Osteoblast (primary cell): ENCODE measurements at places on chromosomes 5 and 9. TPM values are rescaled to one million over a fixed set of nuclear protein-coding genes. Genes with fewer than 3 reads are reported as not detected.

Gene TPM2
- 911 and 946 TPM in 2 replicates for total RNA-seq

Gene TRPM3
- total RNA-seq, result 0.72 and 1.2 TPM in 2 replicates

GRCh38 chr5:5209510-5210286, 69.6 kb downstream of the ADAMTS16 start:
- DNase-seq, result no peak

Gene PKD2L2
- total RNA-seq, result under 0.01 TPM in 1 of 2 replicates, not detected in the other

- no peak for DNase-seq
Observed at GRCh38 chr5:15452781-15453180, 47.2 kb upstream of the FBXL7 start.

- DNase-seq, result peak; percentile 55
Observed at GRCh38 chr9:87086221-87086818, 139.0 kb upstream of the GAS1 start.

Gene ADAMTSL2
- total RNA-seq, result under 0.01 and 0.29 TPM in 2 replicates

GRCh38 chr5:179733772-179734126, 1.1 kb downstream of the MAML1 start:
- peak; percentile 67 for DNase-seq

Gene SPATA31D4
- total RNA-seq, result not detected in 2 replicates

DNA sequence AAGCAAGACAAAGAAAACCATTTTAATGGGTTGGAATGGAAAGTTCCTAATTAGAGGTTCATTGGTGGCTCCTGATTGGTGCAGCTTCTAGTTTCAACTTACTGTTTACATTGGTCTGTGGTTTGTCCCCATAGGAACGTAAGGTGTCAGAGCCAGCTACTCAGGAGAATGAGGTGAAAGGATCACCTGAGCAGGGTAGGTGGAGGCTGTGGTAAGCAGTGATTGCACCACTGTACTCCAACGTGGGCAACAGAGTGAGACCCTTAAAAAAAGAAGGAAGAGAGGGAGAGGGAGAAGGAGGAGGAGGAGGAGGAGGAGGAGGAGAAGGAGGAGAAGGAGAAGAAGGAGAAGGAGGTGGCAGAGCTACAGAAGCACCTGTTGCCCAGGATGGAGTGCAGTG, 30.4 kb downstream of the KCNIP1 start:
- DNase-seq, result no peak

DNA sequence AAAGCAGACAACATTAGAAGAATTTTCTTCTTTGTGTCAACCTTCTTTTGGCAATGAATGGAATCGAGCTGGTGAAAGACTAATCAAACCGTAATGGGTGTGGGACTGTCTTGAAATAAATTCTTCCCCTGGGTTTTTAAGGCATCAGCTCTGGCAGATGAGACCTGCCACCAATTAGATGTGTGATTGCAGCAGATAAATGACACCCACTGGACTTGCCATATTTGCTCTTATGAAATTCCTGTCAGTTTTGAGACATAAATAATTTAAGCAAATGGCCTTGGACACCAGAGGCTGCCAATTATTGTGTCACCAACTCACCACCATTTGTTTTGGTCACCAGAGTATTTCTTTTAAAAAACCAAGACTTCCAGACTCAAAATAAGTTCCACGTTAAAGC, 135.9 kb upstream of the RGMB start:
- no peak for DNase-seq

DNA sequence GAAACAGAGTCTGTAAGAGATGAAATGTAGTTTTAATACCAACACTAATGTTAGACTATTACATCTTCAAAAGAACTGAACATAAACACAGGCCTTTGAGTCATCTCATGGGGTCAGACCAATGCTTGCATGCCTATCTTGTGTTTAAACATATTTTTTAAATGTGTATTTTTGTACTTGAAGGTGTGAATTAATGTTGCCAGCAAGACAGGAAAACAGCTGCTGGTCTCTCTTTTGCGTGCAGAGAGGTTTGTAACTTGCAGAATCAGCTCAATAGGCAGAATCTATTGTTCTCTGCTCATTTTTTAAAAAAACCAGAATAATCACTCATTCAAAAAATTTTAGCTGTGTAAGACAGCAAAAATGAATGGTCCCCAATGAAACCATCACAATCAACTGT, 180.2 kb downstream of the ALDH1A1 start:
- no peak for DNase-seq

Gene NR6A1
- 0.36 and 0.88 TPM in 2 replicates for total RNA-seq

Gene MYMK
- total RNA-seq, result not detected in 2 replicates

DNA sequence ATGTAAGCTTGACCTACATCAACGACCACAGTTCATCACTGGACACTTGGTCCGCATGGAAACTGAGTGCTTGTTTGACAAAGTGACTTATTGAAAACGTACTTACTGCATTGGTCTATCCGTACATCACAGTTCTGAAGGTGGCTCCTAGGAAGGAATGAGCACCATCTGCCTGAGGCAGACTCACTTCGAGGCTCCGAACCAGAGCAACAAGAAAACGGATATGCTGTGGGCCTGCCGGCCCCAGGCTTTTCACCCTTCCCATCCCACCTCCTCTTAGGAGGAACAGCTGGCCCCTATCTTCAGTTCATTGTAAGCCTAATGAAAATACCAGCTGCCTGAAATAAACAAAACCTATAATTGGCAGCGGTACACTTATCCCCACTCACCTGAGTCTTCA, 67.2 kb upstream of the TSLP start:
- peak; percentile 14 for DNase-seq

DNA sequence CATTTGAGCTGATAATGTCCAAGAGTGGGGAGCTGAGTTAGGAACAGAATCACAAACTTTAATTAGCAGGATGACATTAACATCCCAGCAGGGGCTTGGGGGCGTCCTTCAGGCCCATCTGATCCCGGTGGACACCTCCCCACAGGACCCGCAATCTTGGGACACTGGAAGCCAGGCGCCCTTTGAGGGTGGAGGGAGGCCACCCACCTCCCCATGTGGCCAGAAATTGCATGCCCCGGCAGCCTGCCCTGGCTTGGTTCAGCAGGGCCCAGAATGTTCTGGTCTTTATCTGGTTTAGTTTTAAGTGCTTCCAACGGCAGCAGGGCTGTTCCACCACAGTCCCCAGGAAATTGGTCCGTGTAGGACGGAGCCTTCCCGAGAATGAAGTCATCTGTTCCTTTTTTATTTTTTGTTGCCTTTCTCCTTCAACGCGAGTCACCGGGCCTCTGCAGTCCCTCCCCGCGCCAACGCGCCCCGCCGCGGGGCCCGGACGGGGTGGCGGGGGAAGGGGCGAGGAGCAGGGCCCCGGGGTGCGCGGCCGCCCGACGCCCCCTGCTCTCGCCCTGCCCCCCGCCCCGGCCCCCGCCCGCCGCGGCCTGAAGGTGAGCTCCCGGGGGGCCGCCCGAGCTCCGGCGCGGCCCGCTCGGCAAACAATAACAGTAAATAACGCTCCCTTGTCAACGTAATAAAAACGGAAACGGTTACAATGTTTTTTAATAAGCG, 207.9 kb downstream of the C9orf50 start:
- peak; percentile 95 for DNase-seq

- DNase-seq, result no peak
Observed at GRCh38 chr9:70006306-70006705, 37.3 kb upstream of the MAMDC2 start.

GRCh38 chr9:90029996-90030395, 425.2 kb downstream of the GADD45G start:
- no peak for DNase-seq

DNA sequence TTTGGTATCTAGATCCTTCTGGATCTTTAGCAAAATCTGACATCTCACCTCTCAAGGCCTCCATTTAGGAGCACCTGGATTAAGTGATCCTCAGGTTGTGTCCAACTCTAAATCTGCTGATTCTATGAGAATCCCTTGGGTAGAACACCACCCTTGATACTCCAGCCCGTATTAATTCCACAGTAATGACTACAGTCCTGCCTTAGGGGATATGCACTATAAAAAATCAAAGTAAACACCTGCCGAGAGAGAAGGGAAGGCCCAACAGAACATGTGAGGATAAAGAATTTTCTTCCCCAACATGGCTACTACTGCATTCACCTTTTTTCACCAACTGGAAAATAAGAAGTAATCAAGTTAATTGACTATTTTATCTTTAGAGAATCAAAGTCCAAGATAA, 27.6 kb downstream of the DAP start:
- DNase-seq, result no peak

DNA sequence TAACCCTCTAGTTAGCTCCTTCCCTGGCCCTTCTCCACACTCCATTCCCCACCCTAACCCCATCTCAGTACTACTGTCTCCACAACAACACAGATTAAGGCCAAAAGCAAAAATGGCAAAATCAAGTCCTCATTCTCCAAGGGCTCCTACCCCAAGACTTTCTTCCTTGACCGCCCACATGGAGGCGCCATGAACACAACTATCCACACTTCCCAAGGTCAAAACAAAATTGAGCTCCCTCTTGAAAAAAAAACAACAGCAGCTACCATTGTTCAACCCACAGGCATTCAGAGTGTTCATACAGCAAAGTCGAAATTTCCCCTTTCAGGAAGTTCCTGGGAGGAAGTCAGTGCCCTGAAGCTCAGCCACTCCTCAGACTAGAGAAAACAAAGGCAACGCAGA, 54.4 kb downstream of the GNAQ start:
- no peak for DNase-seq

DNA sequence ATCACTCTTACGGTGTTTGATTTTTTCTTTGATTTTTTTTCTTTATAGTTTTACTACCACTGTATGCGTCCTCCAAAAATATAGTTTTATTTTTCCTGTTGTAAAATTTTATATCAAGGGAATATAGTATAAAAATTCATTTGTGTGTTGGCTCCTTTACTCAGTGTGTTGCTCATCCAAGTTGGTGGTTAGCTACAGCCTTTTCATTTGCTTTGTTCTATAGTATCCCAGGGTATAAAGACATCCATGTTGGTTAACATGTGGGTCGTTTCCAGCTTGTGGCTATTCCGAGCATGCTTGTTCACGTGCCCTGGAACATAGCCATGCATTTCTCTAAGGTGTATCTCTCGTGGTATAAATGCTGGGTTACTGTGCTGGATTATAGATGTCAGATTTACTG, 54.8 kb upstream of the DAB2 start:
- no peak for DNase-seq

DNA sequence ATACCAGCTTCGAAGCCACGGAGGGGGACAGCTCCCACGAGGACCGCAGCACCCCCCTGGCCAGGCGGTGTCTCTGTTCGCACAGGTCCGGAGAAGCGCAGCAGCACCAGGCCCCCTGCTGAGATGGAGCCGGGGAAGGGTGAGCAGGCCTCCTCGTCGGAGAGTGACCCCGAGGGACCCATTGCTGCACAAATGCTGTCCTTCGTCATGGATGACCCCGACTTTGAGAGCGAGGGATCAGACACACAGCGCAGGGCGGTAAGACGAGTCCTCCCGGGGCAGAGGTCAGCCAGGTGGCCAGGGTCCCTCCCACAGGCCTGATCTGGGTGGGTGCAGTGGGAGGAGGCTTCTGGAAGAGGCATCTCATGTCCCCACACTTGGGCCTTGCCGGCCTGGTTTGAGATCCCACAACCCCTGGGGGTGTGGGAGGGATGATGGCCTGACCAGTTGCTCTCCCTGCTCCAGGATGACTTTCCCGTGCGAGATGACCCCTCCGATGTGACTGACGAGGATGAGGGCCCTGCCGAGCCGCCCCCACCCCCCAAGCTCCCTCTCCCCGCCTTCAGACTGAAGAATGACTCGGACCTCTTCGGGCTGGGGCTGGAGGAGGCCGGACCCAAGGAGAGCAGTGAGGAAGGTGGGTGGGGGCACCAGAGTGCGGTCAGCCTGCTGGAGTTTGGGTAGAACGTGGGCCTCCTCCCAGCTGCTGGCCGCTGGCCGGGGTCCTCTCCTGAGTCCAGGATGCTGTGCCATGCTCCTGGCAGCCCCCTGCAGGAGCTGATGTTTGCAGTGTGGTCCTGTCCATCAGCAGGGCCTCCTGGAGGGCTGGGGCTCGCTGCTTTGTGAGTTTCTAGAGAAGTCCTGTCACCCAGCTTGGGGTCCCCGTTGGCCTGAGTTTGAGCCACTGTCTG, 2.8 kb upstream of the AJM1 start:
- DNase-seq, result no peak

GRCh38 chr5:428219-428618, 14.8 kb upstream of the EXOC3 start:
- DNase-seq, result peak; percentile 54

DNA sequence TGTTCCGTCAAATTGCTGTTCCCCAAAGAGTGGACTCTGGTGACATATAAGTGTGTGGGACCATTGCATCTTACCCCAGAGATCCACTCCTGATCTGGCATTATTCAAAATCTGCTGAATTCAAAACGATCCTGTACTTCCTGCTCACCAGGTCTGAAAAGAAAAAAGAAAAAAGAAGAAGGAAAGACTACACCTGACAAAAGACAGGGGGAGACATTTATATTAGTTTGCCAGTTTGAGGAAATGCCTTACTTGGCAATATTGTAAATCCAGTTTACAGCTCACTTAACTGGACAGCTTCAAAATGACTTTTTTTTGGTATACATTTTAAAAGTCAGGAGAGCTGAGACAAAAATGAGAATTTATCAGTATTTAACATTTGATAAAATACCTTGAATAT, 15.0 kb upstream of the GRHPR start:
- DNase-seq, result no peak

Gene FOXD4L6
- total RNA-seq, result under 0.01 TPM in 1 of 2 replicates, not detected in the other

GRCh38 chr9:135340726-135341475, 138.7 kb upstream of the PPP1R26 start:
- peak; percentile 74 for DNase-seq

GRCh38 chr5:54304040-54304439, 6.3 kb downstream of the ARL15 start:
- DNase-seq, result no peak

Gene SPATA31A3
- total RNA-seq, result not detected in 2 replicates

Gene MSX2
- 1.5 and 2.2 TPM in 2 replicates for total RNA-seq

Gene NMUR2
- not detected in 2 replicates for total RNA-seq

DNA sequence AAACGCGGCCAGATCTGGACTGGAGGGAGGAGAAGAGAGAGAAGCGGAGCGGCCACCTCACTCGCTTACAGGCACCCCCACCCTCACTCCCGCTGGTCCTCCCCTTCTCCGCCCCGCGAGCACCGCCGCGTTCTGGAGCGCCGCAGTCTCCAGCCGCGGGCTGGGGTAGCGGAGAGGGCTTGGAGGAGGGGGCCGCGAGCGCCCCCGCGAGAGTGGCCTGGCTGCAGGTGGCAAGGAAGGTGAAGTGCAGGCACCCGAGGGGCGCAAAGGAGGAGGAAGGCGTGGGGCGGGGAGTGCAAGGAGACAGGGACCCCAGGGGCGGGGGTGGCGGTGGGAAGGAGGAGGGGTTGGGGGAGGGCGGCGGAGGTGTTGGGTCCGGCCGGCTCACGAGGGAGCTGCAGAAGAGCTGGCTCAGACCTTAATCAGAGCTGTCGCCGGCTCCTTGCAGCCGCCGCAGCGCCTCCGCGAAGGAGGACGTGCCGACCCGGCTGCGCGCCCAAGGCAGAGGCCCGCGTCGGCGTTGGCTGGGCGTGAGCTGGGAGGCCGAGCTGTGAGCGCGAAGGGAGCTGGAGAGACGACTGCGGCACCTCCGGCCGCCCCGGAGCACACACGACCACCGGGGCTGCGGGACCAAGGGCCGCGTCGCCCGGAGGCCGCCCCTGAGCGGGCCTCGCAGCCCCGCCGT, at the start of gene DMRT3:
DMRT3 (plus strand) TSS at position 398 of the 685 bp plus-strand sequence. CDS start 347 bp downstream, outside the sequence.
- DNase-seq, result peak; percentile 84

Gene ENTREP1
- total RNA-seq, result under 0.01 TPM in 2 replicates

GRCh38 chr5:107985144-107985543, 314.4 kb upstream of the EFNA5 start:
- DNase-seq, result no peak

GRCh38 chr9:96116275-96117064, 185.5 kb downstream of the HSD17B3 start:
- DNase-seq, result no peak

Gene TMEM171
- total RNA-seq, result 8.0 TPM in 2 replicates

Gene HTR4
- not detected in 2 replicates for total RNA-seq

GRCh38 chr5:134920848-134921575, 16.1 kb downstream of the PCBD2 start:
- DNase-seq, result peak; percentile 15

Gene CACNA1B
- total RNA-seq, result under 0.01 TPM in 2 replicates
